Activated CD4-positive, alpha-beta T cell treated with anti-CD3 and anti-CD28 coated beads for 1 hour (primary cell): ENCODE measurements at places on chromosomes 5 and 9.

- no peak for DNase-seq
Observed at GRCh38 chr9:90803860-90804593, 2.4 kb downstream of the SYK start.

DNA sequence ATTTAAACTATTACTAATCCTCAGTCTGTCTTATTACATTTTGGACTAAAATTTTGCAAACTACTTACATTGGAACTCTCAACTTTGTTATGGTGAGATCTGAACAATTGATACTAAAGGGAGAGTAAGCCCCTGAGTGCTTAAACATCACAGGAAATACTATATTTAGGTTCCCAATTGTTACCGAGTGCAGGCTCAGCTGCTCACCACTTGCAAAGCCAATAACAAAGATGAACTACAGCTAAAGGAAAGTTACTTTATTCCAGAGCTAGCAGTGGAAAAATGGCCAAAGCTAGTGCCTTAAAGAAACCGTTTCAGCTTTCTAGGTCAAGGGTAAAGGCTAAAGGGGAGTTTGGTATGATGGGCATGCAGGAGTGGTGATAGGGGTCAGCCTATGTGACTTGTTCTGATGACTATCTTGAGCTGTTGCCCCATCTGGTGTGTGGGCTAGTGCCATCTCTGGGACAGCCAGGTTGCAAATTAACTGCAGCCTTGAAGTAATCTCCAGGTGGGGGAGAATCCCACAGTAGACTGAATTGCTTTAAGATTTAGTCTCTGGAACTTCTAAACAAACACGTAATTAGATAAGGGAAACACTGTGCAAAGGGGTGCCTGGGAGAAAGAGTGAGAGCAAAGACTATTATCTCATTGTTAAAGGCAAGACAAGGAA is 7.8 kb upstream of the NDUFB6 start:
- DNase-seq = no peak

DNA sequence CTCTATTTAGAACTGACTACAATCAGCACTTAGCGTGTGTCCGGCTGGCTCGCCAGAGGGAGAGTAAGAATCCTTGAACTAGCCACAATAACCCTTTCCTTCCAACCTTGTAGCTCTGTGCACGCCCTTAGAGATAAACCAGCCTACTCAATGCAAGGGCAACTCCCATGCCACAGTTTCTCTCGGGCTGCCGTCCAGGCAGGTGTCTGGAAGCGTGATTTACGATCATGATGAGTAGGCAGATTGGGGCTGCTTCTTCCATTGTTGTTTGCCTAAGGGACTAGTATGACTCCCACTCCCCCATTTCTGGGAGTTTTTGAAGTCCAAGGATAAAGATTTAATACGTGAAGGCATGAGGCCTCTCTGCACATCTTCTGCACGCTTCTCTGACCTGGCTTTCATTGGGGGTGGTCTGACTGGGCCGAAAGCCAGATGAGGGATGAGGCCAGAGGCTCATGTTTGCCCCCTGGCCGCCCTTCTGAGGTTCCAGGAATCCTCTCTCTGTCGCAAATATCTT is 134.0 kb upstream of the MYO10 start:
- no peak for DNase-seq

DNA sequence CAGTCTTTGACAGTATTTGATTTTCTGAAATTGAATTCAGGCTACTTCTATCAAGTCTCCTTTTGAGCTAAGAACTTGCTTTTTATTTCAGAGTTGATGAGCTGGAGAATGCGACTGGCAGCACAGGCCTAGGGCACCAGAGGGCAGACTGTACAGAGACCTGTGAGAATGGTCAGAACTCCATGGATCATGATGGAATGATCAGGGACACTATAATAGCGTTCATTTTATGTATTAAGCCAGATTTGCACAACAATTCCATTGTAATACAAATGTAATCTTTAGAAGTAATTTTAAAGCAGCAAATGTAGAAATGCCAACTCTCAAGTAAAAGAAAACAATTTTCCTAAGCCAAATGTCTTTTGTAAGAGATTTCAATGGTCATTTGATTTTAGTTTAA is 902.4 kb downstream of the NR2F1-AS1 start:
- DNase-seq = no peak
